ENCODE measurements at places on chromosomes 6 and 20.

- no peak for DNase-seq
These were observed 29.2 kb downstream of the ID4 start for GRCh38 chr6:19866173-19866984.

DNA sequence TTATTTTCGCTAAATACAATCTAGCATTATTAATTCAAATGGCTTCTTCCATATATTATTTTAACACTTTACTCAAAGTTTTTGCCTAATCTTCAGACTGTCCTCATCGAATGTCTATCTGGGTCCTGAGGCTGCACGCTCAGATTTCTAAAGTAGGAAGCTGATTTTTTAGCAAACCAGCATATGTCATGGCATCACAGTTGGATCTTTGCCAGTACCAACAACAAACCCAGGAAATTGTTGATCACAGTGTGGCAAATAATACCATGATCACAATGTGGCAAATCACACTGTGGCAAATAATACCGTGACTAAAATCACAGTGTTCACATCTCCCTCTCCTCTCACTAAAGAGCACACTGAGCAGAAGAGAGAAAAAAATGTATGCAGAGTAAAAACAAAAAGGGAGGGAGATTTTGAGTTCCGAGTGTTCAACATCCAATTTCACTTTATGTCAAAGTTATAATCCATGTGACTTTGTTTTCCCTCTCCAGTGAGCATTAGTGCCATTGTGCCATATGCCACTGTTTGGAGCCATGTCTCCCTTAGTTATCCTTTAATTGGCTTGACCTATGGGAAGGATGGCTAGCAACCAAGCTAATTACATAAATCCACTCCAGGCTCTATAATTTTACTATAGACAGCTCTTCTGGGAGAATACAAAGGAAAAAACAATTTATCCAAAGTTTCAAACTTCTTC lies 1059.6 kb downstream of the HACE1 start:
- no peak for DNase-seq

DNA sequence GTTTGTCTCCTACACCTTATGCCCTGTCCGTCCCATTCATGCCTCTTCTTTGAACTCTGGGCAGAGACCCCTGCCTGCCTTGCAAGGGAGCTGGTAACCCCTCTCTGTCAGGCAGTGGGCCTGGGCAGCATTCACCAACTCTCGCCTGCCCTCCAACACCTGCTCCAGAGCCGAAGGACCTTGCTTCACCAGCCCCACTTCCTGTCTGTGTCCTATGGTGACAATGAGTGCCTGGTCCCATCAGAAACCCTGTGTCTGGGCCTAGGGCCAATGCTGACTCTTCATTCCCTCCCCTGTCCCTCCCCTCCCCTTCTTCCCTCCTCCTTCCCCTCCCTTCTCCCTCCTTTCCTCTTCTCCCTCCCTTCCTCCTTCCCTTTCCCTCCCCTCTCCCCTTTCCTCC lies 22.8 kb upstream of the PCMTD2 start:
- DNase-seq: no peak

DNA sequence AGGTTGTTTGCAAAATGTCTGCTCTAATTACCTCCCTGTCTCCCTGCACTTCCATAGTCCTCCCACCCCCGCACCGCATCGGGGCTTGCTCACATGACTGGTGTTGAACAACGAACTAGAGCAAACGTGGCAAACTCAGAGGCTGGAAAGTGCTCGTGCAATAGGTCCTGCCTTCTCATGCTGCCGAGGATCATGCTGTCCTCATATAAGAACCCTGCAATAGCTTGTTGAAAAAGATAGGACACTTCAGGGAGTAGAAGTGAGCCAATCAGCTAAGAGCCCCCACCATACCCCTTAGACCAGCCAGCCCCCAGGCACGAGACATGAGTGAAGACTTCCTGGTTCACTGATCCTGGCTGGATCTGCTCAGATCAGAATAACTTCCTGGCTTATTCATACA lies 219.2 kb downstream of the C6orf118 start:
- DNase-seq: no peak

DNA sequence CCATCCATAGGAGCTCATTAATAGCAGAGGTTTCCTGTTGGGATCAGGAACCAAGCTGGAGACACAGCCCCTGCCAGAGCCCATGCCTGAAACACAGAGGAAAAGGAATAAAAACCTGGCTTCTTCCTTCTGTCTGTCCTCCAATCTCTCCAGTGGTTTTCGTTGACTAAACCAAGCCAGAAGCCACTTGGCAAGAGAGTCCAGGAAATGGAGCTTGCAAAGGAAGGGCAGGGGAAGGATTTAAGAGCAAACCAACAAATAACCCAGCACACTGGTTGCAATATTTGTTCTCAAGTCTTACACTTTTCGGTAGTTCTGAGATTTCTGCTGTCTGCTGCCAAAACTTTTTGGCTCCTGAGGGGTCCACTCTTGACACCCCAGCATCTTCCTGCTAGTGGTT lies 137.0 kb upstream of the BMP2 start:
- DNase-seq: no peak

- DNase-seq: no peak
These were observed 87.0 kb downstream of the ANKRD60 start for GRCh38 chr20:58141496-58141895.
